ENCODE measurements at places on chromosomes 5 and 9.

DNA sequence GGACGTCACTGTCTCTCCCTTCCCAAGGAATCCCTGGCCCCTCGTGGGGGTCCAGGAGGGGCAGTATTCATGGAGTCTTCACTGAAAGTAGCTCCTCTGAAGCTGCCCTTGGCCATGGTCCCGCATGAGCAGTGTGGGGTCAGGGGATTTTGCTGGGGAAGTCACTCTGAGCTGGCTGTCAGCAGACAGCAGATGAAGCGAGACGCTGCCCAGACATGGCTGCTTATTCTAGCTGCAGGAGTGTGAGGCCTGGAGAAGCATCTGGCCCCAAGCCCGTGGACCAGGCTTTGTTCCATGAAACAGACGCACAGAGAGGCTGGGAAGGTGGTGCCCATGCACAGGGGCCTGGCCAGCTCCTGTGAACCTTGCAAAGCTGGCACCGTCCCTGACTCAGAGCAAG is 21.5 kb upstream of the ASS1 start:
- no peak for DNase-seq

GRCh38 chr5:5231576-5231975 is 91.4 kb downstream of the ADAMTS16 start:
- no peak for DNase-seq

DNA sequence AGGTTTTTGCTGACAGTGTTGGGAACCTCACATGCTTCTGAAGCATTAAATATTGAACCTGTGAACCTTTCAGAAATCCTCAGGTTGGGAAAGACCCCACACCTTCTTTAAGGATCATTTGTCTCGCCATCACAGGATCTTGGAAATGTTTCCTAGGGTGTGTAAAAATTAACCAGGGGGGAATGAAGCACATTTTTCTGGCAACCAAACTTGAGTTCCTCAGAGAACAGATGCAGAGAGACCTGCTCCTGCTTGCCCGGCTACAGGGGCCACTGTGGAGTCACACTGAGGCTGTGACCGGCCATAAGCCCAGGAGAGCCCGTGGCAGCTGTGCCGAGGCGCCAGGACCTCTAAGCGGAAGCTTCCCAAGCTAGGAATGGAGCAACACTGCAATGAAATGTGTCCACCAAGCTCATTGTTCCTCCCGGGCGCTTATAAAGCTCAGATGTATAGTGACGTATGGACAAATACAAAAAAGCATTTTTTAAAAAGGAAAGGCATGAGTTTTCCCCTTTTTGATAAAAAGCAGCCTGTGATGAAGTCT is 7.7 kb downstream of the CXCL14 start:
- no peak for DNase-seq

DNA sequence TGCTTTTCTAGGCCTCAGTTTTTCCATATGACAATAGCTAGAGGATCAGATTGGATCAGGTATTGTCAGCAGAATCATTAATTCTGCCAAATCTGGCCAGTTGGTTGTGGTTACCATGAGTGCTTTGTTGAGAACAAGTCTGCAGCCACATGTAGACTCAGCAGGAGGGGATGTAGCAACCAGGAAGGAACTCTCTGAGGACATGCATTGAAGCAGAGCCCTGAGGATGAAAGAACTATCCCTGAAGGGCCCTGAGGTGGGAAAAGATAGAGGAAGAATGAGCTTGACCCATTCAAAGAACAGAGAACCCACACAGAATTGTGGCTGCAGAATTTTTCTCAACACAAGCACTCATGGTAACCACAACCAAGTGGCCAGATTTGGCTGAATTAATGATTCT is 60.1 kb upstream of the AFAP1L1 start:
- no peak for DNase-seq

- no peak for DNase-seq
These were observed 378.5 kb downstream of the MLLT3 start for GRCh38 chr9:20243841-20244240.

DNA sequence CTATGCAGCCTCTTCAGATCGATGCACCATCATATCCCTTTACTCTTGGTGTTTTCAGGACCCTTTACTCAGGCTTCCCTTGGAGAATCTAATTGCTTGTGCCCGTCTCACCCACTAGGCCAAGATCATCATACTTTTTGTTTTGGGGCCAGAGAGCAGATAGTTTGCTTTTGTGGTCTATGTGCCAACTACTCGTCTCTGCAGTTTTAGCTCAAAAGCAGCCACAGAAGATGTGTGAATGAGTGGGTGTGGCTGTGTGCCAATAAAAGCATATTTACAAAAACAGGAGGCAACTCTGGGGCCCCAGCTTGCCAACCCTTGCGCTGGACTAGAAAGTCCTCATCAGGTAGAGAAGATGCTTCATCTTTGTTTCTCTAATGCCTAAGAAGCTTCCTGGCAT is 216.8 kb downstream of the SEMA5A start:
- DNase-seq = no peak

DNA sequence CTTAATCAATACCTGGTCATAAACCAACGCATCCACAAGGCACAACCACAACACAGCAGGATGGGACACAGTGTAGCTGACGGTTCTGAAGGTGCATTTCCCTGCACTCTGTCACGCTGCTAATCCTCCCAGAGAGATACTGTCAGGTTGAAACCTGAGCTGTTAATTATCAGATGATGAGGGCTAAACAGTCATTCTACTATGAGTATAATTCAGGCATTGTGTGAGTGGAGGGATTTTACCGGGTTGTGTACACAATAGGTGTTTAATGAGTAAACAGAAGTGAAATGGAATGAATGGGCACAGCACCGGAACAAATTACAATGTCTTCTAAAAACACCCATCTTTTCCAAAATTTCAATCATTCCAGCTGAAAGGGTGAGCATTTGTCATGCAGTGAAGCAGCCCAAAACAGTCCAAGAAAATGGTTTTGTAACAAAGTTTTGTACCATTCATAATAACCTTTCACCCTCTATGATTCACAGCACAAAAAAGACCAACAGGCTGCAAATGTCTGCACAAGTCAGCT is 71.5 kb downstream of the ABCA1 start:
- DNase-seq = no peak

DNA sequence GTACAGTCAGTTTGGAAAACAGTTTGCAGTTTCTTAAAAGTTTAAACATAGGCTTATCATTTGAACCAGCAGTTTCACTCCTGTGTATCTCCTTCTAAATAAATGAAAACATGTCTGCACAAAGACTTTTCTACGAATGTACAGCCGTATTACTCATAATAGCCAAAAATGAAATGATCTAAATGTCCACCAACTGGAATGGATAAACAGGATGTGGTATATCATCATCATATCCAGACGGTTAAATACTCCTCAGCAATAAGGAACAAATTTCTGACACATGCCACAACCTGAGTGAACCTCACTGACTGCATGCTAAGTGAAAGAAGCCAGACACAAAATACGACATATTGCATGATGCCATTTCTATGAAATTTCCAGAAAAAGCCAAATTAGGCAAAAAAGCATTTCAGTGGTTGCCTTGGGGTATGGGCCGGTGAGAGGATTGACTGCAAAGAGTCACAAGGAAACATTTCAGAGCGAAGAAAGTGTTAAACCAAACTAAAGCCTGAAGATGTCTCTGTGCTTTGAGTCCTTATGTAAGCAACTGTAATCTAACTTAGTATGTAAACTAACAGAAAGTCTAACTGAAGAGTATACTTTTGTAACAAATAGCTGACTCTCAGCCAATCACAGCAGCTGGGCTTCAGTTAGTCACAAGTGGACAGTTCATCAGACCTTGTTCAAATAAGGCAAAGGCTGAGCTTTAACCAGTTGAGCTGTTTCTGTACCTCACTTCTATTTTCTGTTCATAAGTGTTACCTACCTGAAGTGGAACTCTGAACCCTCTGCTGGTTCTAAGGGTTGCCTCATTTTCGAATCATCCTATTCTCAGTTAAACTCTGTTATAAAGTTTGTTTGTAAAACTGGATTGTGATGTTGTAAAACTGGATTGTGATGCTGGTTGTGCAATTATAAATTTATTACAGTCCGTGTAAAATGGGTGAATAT is 65.2 kb downstream of the TRIO start:
- no peak for DNase-seq

- DNase-seq = no peak
These were observed 200.7 kb downstream of the PARP8 start for GRCh38 chr5:50867140-50867539.

- DNase-seq = no peak
These were observed 69.4 kb upstream of the COL5A1 start for GRCh38 chr9:134571946-134572917.

DNA sequence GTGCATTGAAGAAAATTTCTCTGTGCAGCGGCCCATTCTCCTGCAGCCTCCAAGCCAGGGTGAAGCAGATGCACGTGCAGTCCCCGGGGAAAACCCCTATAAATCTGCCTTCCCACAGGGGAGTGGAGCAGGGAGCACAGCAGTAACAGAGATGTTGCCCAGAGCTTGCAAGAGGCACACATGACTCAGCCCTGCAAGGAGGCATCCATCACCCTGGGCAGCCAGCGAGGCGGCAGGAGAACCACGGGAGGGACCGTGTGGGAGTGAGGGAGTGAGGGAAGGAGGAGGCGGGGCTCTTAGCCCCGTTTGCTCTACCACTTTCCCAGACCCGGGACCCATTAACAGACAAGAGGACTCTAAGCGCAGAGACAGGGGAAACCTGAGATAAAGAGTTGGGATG is 96.2 kb upstream of the ARAP3 start:
- no peak for DNase-seq

DNA sequence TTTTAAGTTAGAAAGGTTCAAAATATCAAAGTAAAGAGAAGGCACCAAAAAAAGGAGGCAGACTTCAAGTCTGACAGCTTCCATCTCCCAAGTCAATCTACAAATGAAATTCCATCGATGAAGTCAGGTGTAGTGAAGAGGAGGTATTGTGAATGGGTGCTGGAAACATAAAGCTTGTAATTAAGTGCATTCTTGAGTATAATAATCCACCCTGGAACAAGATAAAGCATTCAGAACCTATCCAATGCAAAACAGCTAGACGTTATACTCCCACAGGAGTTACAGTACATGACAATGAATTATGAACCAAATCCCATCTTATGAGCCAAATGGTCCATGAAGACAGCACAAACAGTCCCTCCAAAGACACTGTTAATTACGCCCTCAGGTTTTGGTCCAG is 22.3 kb downstream of the BNC2 start:
- no peak for DNase-seq

- DNase-seq = no peak
These were observed 23.7 kb downstream of the SNX30 start for GRCh38 chr9:112774006-112774996.

- no peak for DNase-seq
These were observed 343.0 kb upstream of the SGCD start for GRCh38 chr5:155983954-155984353.

GRCh38 chr5:31854181-31855133 is 215.5 kb downstream of the PDZD2 start:
- DNase-seq = no peak

GRCh38 chr5:56668996-56669395 is 146.4 kb upstream of the MAP3K1 start:
- no peak for DNase-seq

DNA sequence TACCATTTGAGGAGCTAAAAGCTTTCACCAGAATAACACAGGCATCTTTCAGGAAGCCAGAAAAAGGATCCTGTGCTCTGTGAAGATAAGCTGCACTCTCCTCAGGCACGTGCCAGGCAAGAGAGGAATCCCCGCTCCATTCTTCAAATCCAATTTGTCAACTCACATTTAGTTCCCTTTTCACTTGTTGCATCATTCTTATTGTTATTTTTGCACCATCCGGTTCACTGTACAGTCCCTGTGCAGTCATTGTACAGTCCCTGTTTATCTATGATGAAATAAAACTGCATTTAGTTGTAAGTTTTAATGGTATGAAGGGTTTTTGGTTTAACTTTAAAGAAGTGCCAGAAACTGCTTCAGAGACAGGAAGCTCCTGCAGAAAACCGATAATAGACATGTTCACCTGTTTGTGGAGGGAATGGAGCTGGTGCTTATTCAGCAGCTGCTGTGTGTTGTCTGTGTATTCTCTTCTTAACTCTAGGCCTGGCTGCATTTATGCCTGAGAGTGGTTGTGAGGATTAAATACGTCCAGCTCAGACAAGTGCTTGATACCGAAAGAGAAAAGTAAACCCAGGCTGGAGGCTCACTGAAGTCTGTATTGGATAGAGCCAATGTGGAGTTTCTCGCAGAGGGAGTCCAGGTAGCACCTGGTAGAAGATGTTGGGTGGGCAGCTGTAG is 22.4 kb downstream of the IFNW1 start:
- DNase-seq = no peak

DNA sequence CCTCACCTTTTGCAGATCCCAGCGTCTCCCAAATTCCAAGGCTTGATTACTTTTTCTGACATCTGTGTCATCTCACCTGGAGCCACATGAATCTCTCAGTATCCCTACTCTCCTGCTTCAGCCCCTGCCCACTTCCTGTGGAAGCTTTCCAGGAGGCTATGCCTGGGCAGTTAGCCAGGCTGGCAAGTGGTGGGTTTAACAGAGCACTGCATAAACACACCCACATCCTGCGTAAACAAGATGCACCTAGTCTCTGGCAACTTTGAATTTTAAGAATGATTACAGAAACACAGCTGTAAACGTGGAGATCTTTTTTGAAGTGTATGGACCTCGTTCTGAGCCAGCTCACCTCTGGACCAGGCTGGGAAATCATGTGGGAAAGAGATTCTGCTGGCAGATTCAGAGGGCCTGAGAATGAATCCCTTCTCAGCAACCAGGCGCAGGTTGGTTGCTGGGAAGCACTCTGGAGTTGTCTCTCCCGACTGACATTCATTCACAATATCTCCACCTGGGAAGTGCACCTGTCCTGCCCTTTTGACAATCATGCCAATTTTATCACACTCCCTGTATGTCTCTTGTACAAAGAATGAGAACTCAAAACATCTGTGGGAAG is 55.7 kb upstream of the FANCC start:
- DNase-seq = no peak

DNA sequence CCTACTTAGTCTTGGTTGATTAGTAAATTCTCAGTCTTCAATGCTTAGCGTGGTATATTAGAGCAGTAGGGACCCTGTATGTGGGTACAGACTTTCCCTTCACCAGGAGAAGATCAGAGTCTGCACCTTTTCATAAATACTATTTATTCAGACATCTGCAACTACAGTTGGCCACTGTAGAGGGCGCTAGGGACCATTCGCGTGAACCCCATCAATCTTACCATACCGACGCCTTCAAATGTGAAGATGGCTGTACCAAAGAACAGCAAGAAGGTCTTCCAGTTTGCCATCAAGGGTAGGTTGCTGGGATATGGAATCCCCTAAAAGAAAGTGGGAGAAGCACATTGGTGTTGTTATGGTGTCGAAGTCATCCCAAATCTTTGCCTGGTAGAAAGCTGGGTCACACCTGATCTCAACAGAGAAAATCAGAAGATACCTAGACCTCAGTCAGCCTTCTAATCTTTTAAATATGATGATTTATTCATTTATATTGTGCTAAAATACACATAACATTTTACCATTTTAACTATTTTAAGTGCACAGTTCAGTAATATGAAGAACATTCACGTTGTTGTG is 19.1 kb downstream of the SLC36A3 start:
- DNase-seq = no peak

DNA sequence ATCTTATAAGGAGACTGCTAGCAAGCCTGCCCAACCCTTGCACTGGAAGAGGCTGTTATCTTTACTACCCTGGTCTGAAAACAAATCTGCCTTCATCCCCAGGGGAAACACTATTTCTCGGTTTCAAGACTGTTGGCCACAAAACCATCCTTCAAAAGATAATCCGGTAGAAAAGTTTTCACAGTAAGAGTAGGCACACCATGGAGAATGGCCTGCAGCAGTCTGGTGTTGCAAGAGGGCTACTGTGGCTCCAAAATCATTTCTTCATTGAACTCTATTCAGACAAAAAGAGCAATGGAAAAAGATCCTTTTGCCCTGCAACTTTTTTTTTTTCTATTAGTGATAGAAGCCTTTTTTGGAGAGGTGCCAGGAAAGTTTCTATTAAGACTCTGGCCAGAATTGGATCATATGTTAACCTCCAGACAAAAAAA is 163.9 kb downstream of the ARHGEF28 start:
- DNase-seq = no peak
